Cerebellar nuclear complex (tissue), 1 donor: ENCODE measurements at places on chromosomes 7 and 10.

GRCh38 chr7:80772347-80772993 lies 134.0 kb downstream of the CD36 start:
- no peak for DNase-seq

- no peak for DNase-seq
Measured at GRCh38 chr7:137882261-137882668, 35.5 kb upstream of the DGKI start.

DNA sequence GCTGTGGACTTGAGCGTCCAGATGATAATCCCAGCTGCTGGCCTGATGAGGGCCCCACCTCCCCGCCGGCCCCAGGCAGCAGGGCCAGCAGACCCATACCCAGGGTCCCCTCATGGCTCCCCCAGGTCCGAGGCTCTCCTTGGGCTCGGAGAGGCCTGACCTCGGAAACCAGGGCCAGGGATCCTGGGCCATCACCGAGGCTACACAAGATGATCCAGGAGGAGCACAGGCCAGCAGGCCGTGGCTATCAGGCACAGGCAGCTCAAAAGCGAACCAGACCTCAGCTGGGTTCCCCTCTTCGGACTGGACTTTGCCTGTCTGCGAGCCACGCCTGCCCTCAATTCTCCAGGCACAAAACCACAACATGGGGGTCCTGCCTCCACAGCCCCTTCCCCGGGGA lies 17.4 kb downstream of the PDGFA start:
- DNase-seq = no peak

DNA sequence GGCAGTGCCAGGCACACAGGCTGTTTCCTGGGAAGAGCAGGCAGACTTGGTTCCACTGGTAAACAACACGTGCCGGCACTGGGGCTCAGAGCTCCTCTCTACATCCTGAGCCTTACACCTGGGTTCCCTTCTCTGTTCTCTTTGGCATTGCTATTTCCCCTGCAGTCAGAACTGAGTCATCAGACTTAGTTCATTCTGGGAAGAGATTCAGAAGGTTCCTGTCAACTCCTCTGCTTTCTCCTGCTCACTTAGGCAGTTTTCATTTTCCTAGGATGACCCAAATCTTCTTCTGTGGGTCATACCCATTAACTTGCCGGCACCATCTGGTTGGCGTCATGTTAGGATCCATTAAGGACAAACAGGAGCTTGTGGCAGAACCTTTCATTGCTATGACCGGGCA lies 33.4 kb upstream of the LRRC18 start:
- DNase-seq = no peak

DNA sequence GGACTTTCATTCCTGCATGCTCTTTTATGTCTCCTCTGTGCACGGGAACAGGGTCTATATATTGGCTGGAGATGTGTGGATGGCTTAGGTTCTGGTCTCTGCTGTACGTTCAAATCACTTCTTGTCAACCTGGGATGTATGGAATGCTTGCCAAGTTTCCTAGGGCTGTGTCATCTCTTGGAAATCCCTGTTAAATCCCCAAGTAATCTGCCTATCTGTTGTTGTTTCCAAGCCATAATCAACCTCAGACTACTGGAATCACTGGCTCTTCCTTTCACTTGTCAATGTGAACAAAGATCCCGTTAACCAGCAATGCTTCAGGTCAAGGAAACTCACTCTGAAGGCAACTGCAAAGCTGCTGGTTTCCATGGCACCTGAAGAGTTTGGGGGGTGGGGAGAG lies 93.3 kb upstream of the FAM171A1 start:
- no peak for DNase-seq

DNA sequence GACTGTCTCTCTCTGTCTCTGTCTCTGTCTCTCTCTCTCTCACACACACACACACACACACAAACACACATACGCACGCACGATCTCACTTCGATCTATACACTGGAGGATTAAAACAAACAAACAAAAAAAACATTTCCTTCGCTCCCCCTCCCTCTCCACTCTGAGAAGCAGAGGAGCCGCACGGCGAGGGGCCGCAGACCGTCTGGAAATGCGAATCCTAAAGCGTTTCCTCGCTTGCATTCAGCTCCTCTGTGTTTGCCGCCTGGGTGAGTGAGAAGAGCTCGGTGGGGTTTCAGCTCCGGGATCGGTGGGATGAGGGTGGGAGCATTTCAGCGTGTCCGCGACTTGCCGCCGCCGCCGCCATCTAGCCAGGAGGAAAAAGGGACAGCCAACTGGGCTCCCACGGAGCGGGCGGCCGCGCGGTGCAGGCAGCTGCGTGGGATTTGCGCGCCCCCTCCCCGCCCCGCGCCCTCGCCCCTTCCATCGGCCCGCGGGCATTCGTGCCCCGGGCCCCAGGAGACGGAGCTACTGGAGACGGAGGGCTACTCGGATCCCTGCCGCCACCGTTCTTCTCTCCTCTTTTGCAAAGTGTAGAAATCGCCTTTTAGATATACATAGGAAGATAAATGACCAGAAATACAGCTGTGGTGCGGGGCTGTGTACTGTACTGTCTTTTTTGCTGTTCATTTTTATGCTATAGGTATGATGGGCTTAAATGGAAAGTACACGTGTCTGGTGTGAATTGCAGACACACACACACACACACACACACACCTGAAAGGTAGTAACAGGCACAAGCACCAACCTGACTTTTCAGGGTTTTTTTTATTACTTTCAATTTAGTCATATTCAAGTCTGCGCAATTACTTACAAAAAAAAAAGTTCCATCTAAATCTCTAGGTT lies 581 bp downstream of the PTPRZ1 start:
- DNase-seq = no peak

- DNase-seq = no peak
Measured at GRCh38 chr10:120650705-120651399, 193.8 kb downstream of the PLPP4 start.

- DNase-seq = no peak
Measured at GRCh38 chr10:110793886-110794285, 77.8 kb upstream of the PDCD4 start.

- no peak for DNase-seq
Measured at GRCh38 chr7:129612112-129613015, 844 bp downstream of the NRF1 start.
